Neural crest cell (in vitro differentiated cells): ENCODE measurements at places on chromosomes 11 and 22. TPM values are rescaled to one million over a fixed set of nuclear protein-coding genes. Genes with fewer than 3 reads are reported as not detected.

Gene PDE2A
- 2.0 and 3.0 TPM in 2 replicates for total RNA-seq

Gene DTX4
- 129 and 139 TPM in 2 replicates for total RNA-seq

Gene SEZ6L
- 1.6 and 1.7 TPM in 2 replicates for total RNA-seq

DNA sequence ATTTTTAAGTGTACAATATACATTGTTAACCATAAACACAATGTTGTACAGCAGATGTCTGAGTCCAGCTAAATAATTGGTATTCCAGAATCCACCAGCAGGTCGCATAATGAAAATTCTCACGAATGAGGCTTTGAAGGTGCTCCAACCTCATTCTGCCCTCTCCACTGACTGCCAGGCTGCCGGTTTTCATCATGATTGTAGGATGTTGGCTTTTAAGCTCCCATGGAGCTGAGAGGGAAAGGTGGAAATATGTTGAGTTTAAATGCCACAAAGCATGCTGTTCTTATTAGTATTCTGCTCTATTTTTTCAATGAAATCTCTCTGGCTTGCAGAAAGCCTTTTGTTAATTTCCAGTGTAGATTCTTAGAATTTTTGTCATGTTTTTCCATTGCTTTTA, 337.2 kb upstream of the DDI1 start:
- no peaks in the 10 kb centered on the region for H3K4me1 ChIP-seq
- H3K4me3 ChIP-seq = no peak overlapping the region
- no peaks in the 10 kb centered on the region for H3K36me3 ChIP-seq
